Gastroesophageal sphincter (tissue), 4 donors: ENCODE measurements at places on chromosomes 1 and 21. TPM values are rescaled to one million over a fixed set of nuclear protein-coding genes. Genes with fewer than 3 reads are reported as not detected.

The LCE1F gene
- total RNA-seq = not detected

The SLC1A7 gene
- total RNA-seq = 0.62 TPM

The SPATA46 gene
- total RNA-seq = not detected

The CACNA1S gene
- total RNA-seq = not detected

The GPR25 gene
- total RNA-seq = not detected

The CD164L2 gene
- total RNA-seq = not detected

The VAV3 gene
- 1.3 TPM for total RNA-seq

The CORT gene
- total RNA-seq = not detected

The RAB7B gene
- total RNA-seq = 1.7 TPM

The MMEL1 gene
- total RNA-seq = 2.1 TPM

The S100A3 gene
- total RNA-seq = 6.0 TPM

The FMO1 gene
- total RNA-seq = not detected

The ZBTB21 gene
- total RNA-seq = 10.6 TPM

The TSPAN2 gene
- total RNA-seq = 54.8 TPM

The KCNH1 gene
- 1.6 TPM for total RNA-seq

The SH3D21 gene
- total RNA-seq = not detected

The ADGRB2 gene
- 1.9 TPM for total RNA-seq

The SEMA4A gene
- total RNA-seq = 7.5 TPM

The RHBG gene
- total RNA-seq = not detected

The RHCE gene
- not detected for total RNA-seq

The ATP1A1 gene
- total RNA-seq = 175 TPM

The CD1C gene
- total RNA-seq = not detected

The SPRR2A gene
- total RNA-seq = not detected

The SLC9C2 gene
- total RNA-seq = not detected

The KCNJ15 gene
- total RNA-seq = 1.1 TPM

The SERTAD4 gene
- 3.0 TPM for total RNA-seq

The CD53 gene
- 8.1 TPM for total RNA-seq

The WASF2 gene
- total RNA-seq = 74.7 TPM

The FCRL1 gene
- not detected for total RNA-seq

The LYPD8 gene
- total RNA-seq = not detected

The SLC5A9 gene
- total RNA-seq = not detected

The ADAMTS5 gene
- 31.4 TPM for total RNA-seq

The PLA2G2D gene
- not detected for total RNA-seq

The ORC1 gene
- 0.67 TPM for total RNA-seq

The MIGA1 gene
- 13.8 TPM for total RNA-seq

The ASTN1 gene
- 0.93 TPM for total RNA-seq

The CFAP45 gene
- total RNA-seq = not detected

The TTLL10 gene
- not detected for total RNA-seq

The RPS6KC1 gene
- total RNA-seq = 26.1 TPM

The PROX1 gene
- total RNA-seq = 3.1 TPM

The FCRL2 gene
- not detected for total RNA-seq

The TNFAIP8L2 gene
- total RNA-seq = 4.7 TPM
